ENCODE measurements at places on chromosomes 1 and 21.
A peak's percentile ranks its signal among the peaks of the same experiment; 100 is the strongest.

DNA sequence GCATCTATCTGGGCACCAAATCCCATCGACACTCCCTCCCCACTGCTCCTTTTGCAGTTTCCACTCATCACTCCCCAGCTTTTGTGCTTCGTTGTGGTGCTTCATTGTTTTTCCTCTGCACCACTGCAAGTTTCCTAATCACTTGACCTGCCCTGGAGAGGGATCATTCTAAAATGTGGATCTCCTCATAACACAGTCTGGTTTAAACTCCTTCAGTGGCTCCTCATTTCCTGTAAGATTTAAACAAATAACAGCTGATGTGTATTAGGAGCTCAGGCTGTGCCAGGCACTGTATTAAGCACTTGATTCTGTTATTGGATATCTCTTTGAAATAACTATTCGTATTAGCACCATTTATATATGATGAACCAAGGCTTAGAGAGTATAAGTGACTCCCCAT lies 51.3 kb downstream of the MAP10 start:
- no peak for DNase-seq

DNA sequence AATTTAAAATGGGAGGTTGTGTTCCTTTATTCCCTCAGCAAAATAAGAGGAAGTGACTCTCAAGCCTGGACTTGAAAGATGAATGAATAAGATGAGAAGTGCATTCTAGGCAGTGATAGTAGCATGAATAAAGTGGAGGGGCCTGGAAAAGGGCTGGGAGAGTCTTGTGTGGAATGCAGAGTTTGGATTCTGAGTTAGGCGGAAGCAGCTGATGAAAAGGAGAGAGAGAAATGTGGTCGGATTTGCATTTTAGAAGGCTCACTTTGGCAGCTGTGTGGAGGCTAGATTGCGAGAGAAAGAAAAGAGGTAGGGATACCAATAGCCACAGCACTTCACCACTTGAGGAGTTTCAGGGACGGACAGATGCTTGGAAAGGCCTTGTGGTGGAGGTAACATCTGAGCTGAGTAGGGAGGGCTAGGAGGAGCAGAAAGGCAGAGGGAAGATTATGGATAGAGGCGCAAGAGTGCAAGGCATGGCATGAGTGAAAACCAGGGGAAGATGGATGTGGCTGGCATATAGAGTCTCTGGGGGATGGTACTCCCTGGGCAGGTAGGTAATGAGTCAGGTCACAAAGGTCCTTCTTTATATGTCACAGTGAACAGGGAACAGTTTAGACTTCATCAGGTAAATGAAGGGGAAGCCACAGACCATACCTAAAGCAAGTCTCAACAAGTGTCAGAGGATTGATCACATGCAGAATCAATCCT lies 59.6 kb downstream of the ST3GAL3 start:
- no peak for DNase-seq

GRCh38 chr1:206935491-206936067 lies 10.7 kb downstream of the PIGR start:
- peak; percentile 65 for DNase-seq

- DNase-seq, result no peak
These were observed 16.4 kb downstream of the WNT4 start for GRCh38 chr1:22126531-22126930.

DNA sequence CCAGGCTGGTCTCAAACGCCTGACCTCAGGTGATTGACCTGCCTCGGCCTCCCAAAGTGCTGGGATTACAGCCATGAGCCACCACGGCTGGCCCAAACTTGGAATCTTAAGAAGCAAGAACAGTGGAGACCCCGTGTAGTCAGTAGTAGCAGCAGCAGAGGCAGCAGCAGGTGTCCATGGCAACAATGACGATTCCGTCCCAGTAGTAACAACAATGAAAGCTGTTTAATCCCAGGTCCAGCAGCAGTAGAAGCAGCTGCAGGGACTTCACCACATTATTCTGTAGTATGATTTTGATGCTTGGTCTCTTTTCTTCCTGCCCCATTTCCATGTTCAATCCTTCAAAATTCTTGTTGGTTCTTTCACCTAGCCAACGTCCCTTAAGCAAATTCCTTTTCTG lies 69.6 kb upstream of the KCTD3 start:
- DNase-seq, result no peak

- DNase-seq, result no peak
These were observed 96.9 kb upstream of the WLS start for GRCh38 chr1:68329096-68329835.

DNA sequence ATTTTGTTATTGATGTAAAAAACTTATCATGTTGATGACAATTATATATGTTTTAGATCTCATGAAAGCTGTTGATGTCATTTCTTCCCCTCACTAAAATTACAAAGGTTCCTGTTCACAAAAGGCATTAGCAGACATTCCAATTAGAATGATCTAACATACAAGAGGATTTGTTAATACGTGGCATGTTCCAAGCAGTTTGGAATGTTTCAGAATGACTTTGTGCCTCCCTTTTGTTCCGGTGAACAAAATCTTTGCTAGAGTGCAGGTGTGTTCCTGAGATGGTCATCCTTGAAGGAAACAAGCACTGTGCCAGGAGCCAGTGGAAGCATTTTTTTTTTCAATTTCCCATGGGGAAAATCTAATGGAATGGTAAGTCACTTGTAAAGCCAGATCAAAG lies 108.0 kb upstream of the KCTD3 start:
- no peak for DNase-seq

DNA sequence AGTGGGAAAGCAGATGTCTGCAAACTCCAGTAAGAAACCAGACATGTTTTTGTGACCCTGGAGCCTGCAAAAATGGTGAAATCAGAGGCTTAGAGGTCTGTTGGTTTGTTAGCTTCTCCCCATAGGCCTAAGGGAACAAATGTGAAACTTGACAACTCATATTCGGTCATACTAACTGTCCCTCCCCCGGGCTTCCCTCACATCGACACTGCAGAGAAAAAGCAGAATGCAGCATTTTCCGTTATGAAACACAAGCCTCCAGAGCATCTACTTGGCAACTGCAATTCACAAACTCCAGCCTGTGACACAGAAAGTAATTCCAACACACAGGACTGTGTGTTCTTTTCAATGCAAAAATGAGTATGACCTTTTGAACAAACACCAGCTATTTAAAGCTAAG lies 3.7 kb downstream of the KCNA2 start:
- no peak for DNase-seq

- no peak for DNase-seq
These were observed 13.4 kb downstream of the ZCCHC17 start for GRCh38 chr1:31310198-31310597.

DNA sequence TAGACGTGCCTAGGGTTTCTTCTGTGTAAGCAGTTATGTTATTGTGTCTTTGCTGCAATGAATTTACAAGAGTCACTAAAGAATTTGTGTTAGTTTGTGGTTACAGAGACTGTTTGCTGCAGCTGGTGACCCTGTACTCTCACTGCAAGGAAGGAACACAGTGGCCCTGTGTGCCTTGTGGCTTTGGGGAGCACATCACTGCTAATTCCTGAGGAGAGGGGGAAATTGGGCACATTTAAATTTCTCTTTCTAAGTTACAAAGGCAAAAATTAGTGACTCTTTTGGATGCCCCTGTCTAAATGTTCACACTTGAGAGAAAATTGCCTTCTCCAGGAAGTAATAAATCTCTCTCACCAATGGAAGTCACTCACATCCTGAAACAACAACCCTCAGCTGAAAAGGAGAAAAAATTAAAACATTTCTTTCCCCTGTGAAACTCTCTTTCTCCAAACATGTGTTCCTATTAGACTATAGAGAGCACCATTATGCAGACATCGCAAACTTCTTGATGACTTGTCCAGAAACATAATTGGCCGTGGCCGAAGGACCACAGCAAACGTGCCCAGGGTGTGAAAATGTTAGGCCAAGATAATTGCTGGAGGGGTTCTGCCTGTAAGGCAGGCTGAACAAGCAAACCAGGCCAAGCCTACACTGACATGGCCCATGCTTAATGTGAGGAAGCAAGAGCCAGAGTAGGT lies 32.3 kb upstream of the SPAG17 start:
- no peak for DNase-seq

GRCh38 chr1:174995916-174996315 lies 3.8 kb upstream of the CACYBP start:
- no peak for DNase-seq

DNA sequence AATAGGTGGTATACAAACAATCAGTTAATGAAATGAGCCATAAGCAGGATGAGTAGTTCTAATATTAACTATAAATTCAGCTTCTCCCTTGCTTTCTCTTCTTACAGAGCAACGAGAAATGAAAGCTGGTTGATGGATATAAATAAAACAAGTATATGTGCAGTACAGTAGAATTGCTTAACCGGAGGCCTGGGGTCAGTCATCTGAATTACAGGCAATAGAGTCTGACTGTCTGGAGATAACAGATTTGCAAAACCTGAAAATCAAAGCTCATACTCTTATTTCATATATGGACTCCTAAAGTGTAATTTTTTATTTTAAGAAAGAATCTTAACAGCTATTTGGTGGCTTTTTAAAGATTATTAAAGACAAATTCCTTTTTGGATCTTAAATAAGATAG lies 43.1 kb upstream of the SGIP1 start:
- DNase-seq, result no peak

- no peak for DNase-seq
These were observed 205.1 kb upstream of the EDN2 start for GRCh38 chr1:41689558-41689981.

- DNase-seq, result no peak
These were observed 449.9 kb downstream of the PTPRU start for GRCh38 chr1:29686012-29686930.

DNA sequence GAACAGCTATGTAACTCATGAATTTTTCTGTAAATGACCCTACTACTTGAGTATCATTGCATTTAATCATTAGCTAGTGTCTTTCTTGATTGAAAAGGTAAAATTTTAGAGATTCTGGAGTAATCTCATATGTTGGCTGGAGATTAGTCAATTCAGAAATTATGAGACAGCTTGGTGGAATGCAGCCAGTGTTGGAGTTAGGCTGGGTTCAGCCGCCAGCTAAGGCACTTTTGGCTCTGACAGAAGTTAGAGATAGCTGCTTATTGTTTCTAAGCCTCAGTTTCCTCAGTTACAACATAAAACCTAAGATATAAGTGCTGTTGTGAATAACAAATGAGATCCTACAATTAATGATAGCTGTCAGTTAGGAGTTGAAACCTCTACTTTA lies 49.4 kb downstream of the TBCE start:
- DNase-seq, result no peak

GRCh38 chr1:11059155-11059967 lies 457 bp downstream of the SRM start:
- no peak for DNase-seq

DNA sequence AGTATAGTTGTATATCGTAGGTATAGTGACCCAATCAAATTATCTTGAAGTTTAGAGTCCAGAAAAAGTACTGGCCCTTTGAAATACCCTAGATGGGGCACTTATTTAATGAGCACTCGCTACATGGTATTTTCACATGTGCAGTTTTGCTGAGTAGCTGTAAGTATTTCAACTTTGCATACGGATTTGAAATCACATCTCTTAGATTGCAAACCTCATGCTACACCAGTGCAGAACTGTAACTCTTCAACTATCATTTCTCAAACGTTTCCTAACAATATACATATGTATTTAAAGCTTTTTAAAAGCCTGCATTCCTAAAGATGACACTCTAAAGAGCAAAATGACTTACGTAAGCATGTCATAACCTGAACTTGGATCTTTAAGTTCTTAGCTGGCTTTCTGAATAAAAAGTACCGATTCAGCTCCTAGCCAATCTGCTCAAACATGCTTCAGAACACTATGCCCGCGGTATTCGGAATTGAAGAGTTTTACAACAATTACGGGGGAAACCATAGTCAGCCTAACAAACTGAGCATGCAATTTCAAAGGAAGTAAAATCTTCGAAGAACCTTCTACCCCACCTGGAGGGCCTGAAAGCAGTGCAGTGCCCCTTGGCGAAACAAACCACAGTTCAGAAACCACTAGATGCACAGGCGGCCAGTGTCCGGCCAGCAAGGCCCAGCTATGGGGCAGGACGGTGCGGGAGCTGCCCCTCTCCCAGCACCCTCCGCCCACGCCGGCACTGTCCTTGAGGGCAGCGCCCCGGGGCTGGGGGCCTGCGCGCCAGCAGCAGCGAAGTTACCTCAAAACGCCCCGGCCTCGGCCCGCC lies 863 bp downstream of the FH start:
- DNase-seq, result no peak

DNA sequence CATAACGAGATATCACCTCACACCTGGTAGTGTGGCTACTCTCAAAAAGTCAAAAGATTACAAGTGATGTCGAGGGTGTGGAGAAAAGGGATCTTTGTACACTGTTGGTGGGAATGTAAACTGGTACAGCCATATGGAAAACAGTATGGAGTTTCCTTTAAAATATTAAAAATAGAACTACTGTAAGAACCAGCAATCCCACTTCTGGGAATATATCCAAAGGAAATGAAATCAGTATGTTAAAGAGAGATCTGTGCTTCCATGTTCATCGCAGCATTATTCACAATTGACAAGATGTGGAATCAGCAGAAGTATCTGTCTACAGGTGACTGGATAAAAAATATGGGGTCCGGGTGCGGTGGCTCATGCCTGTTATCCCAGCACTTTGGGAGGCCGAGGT lies 7.6 kb upstream of the PIK3C2B start:
- DNase-seq, result no peak

DNA sequence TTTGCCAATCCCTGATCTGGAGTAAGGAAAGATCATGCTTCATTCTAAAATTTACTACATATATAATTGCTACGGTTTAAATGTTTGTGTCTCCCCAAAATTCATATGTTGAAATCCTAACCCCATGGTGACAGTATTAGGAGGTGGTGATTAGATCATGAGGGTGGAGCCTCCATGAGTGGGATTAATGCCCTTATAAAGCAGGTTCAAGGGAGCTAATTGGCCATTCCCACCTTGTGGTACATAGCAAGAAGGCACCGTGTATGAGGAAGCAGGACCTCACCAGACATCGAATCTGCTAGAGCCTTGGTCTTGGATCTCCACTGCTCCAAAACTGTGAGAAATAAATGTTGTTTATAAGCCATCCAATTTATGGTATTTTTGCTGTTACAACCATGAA lies 55.5 kb downstream of the GADD45A start:
- DNase-seq, result no peak

- no peak for DNase-seq
These were observed 28.9 kb upstream of the APP start for GRCh38 chr21:26199456-26199855.

GRCh38 chr21:41349126-41349525 lies 12.7 kb upstream of the MX2 start:
- no peak for DNase-seq

GRCh38 chr1:186283374-186283773 lies 91.7 kb downstream of the TPR start:
- no peak for DNase-seq

- no peak for DNase-seq
These were observed 17.4 kb downstream of the SDE2 start for GRCh38 chr1:225981714-225982113.

Measured in activated T-cell treated with anti-CD3 and anti-CD28 coated beads for 48 hours (primary cell).